ENCODE measurements at places on chromosomes 12 and 14. TPM values are rescaled to one million over a fixed set of nuclear protein-coding genes. Genes with fewer than 3 reads are reported as not detected.

DNA sequence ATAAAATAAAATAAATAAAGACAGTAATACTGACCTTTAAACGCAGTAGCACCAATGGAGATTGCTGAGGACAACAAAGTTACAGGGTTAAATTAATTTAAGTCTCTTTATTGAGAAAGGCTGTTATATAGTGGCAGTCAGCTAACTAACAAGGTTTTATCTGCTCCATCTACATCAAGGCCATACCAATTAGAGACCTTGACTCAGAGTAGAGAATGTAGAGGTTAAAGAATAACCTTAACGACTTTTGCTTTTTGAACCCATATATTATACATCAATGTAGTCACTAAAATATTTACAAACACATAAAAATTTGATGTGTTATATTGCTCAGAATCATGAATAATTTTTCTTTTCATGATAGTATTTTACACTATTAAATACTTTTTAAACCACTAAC lies 21.6 kb downstream of the OSBPL8 start:
- H3K36me3 ChIP-seq, result no peaks in the 10 kb centered on the region
- H3K27ac ChIP-seq, result no peak overlapping the region

DNA sequence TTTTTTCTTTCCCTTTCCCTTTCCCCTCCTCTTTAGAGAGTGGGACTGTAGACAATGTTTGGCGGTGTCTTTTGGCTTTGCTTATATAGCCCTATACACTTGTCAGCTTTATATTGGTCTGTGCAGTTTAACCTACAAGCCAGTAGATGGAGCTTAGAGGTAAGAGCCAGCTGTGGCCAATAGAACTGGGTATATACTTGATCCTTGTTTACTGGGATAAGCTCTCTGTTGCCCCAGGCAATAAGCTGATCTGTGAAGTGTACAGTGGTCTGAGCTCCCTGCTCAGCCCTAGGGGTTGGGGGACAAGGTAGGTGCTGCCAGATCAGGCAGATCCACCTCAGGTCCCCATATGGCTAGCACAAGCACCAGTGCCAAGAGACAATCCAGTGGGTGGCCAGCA lies 434.1 kb downstream of the NOVA1 start:
- no peaks in the 10 kb centered on the region for H3K27me3 ChIP-seq
- H3K36me3 ChIP-seq, result no peaks in the 10 kb centered on the region
- H3K4me1 ChIP-seq, result no peaks in the 10 kb centered on the region
- H3K27ac ChIP-seq, result no peak overlapping the region
- no peak overlapping the region for H3K4me3 ChIP-seq

Gene DAO
- not detected for total RNA-seq

DNA sequence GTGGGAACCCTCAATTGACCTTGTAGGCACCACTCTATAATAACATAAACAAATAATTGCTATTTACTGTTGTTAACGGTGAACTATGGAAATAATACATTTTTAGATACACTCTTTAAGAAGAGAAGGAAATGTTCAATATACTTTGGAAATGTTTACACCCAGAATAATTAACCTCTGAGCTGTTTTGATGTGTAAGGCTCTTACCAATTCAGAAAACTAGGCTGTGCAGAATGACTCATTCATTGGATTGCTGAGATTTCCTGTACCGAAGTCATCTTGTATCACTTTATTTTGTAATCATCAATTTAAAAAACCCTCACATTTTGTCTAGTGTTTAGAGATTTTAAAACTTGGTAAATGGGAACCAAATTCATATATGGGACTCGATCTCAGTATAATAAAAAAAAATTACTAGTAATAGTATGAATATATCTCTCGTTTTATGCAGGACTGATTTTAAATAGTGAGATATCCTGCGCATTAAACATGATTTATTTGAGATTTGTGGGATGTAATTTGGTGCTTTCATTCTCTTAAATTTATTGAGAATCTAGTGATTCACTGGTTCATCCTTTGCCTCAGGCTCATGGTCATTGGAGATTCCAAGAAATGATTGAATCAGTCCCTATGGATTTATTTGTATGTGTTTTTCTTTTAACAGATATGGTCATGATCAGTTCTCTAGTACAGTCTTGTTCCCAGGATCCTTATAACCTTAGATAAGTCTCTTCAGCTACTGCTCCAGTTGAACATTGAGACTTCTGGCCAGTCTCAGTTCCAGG lies 3.9 kb downstream of the SAMD4A start:
- H3K36me3 ChIP-seq, result no peaks in the 10 kb centered on the region
- H3K27me3 ChIP-seq, result no peaks in the 10 kb centered on the region
- no peak for DNase-seq
- no peaks in the 10 kb centered on the region for H3K4me1 ChIP-seq

DNA sequence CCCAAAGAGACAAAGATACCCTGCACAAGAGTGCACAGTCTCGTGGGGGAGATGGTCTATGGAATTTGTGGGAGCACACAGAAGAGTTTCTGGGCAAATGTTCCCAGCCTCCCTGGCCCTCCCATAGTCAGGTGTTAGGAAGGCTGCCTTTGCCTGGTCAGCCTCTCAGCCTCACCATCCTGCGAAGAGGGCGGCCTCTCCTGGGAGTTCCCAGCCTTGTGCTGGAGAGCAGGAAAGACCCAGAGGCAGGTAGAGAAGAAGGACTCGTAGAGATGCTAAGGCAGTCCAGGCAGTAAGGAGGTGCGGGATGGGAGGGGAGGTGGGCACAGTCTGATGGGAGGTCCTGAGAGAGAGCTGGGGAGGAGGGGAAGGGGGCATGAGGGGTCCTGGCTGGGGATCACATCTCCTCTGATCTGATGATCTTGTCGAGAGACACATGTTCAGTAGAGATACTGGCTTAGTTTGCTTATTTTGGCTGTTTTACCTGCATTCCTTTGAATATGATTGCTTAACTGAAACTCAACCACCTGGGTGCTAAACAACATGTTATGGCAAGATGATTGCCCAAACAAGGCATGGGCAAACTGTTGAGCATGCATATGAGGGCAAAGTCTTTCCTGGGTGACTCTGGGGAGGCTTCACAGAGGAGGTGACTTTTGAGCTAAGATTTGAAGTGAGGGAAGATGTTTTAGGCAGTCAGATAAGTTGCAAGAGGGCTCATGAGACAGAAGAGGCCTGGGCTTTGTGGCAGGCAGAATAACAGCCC lies 10.5 kb downstream of the SERPINA6 start:
- H3K4me1 ChIP-seq, result no peaks in the 10 kb centered on the region
- H3K36me3 ChIP-seq, result no peaks in the 10 kb centered on the region
- H3K27ac ChIP-seq, result no peak overlapping the region
- no peak for DNase-seq
- H3K4me3 ChIP-seq, result no peak overlapping the region

Gene AMDHD1
- total RNA-seq, result not detected

DNA sequence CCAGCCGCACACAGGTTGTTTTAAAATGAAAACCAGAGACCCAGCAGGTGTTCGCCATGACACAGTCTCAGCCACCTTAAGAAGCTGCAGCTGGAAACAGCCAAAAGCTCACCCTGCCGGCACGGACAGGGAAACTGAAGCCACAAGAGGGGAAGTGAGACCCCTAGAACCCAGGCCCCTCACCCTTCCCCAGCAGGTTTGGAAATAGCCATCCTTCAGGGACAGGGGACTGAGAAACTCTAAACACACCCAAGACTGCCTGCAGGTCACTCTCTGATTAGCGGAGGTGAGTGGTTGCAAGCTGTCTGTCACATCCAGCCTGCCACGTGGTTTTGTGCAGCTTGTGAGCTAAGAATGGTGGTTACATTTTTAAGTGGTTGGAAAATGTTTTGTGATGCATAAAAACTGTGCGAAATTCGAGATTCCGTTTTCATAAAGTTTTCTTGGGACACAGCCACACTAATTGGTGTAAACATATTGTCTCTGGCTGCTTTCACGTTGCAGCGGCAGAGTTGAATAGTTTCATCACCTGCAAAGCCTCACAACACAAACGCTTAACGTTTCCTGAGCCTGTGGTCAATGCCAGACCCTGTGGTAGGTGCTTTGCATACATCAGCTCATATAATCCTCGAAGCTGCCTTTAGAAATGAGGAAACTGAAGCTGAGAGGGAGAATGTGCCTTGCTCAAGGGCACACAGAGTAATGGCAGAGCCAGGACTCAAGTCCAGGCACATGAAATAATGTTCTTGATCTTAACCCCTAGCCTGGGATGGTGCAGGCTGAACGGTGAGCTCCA lies 1.7 kb upstream of the SELPLG start:
- peaks cover 10% of the 10 kb centered on the region for H3K4me1 ChIP-seq
- H3K4me3 ChIP-seq, result no peak overlapping the region
- H3K27me3 ChIP-seq, result no peaks in the 10 kb centered on the region
- no peaks in the 10 kb centered on the region for H3K36me3 ChIP-seq
